MG63 (cell line): ENCODE measurements at places on chromosomes 13 and 19. TPM values are rescaled to one million over a fixed set of nuclear protein-coding genes. Genes with fewer than 3 reads are reported as not detected.
A peak's percentile ranks its signal among the peaks of the same experiment; 100 is the strongest.

GRCh38 chr19:8097681-8098567, 45.4 kb downstream of the CCL25 start:
- DNase-seq, result no peak

DNA sequence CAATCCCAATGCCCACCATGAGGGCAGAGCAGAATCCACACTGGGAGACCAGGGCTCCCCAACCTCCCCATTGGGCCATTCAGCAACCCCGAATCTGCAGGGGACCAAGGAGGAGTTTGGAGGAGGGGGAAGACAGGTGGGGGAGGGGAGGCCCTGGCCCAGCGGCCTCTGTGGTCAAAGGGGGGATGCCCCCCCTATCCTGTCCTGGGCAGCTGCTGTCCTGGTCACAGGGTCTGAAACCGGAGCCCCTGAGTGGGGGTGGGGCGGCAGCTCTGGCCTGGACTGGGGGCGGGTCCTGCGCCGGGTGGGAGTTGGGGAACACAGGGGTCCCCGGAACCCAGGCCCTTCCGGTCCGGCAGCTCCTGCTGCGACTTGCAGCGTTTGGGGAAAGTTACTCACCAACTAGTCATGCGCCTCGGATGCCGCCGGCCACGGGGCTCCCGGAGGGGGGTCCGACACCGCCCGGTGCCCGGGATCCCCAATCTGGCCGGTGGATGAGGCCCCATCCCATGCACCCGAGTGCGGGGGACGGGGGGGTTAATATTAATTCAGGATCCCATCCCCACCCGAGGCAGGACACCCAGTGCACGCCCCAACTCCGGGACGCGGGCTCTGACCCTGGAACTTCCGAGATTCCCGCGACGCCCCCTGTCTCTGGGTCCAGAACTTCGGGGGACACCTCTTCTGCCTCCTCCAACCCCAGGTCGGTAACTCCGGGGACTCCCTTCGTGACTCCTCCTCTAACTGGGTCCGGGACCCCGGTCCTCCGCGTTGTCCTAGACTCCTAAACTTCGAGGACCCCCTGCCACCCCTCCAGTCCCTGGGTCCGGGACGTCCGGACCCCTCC, 872 bp downstream of the HOMER3 start:
- DNase-seq, result peak; percentile 83

DNA sequence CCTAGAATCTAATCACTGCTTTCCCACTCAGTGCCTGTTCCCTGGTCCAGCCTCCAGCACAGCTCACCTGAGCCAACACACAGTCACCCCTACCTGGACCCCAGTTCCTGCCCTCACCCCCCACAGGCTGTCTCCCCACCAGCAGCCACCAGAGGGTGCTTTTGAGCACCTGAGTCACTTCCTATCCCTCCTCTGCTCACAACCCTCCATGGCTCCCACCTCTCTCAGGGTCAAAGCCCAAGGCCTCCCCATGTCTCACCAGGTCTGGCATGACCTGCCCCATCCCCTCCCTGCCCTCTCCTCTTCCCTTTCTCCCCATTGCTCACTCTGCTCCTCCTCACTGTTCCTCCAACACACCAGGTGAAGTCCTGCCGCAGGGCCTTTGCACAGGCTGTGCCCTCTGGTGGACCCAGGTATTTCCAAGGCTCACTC, 7.1 kb upstream of the DPP9 start:
- DNase-seq, result peak; percentile 9

- no peak for DNase-seq
These were observed 3.3 kb downstream of the MLLT1 start for GRCh38 chr19:6276447-6276846.

DNA sequence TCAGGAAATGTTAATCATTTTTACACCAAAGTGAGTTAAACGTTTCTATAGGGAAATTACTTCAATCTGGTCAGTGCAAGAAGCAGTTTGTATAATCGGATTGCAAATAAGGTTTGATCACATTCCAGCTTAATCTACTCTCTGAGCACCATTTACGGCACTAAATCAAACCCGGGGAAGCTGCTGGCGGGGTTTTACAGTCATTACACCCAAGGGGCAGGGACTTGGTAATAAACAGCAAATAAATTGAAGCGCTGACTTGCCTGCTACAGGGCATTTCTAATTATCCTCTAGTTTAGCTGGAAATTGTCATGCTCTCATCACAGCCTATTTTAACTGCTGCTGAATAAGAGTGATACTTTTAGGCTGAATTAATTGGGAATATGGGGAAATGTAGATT, 152.1 kb upstream of the SOX21 start:
- no peak for DNase-seq

DNA sequence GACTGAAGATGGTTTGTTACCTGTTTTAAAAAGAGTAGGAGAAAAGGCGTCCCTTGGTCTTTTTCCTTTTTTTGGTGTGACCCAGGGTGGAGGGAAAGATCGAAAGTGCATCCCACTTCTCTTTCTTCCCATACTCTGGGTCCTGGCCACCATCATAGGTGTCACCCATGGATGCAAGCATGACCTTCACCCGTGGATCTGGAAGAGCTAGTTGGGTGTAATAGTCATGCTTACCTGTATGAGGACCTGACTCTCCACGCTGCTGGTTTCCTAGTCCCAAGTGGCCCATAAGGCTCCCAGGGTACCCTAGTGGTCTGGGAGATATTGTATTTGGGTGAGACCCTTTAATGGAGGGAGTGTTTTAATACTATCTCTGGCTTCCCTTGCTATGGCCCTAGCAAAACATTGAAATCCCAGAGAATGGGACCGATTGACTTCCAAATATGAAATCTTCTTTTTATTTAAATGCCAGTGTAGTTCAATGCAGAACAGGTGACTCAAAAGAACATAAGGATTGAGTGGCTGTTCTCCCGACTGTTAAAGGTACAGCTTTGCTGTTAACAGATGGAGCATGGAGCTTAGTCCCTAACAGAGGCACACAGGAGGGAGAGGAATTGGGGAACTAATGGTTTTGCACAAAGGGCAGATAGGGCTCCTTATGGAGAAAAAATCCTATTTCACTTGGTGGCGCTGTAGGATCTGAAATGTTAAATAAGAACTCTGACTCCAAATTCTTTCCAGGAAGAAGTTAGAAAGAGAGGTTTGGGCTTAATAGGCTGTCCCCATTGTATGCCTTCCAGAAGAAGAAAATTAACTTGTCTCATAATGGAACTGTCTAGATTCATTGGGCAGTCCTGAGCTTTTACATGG, 7.0 kb upstream of the ZNF550 start:
- no peak for DNase-seq

- peak; percentile 46 for DNase-seq
These were observed 11.2 kb upstream of the PRR19 start for GRCh38 chr19:42290523-42291434.

DNA sequence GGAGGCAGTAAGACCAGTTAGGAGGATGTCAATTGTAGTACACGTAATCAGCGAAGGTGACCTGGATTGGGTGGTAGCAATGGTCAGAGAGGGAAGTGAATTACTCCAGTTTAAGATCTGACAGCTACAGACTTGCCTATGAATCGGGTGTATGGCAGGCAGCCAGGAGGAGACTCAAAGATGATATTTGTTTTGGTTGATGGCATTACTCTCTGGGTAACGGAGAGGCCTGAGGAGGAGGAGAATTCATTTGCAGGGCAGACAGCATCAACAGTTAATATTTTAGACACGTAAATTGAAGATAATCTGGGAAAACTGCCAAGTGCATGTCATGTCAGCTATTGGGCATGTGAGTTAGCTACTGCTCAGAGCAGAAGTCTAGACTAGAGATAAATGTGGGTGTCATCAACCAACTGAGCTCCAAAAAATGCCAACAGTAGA, 109.2 kb downstream of the SGCG start:
- peak; percentile 92 for DNase-seq

GRCh38 chr13:31321457-31321856, 121.7 kb downstream of the B3GLCT start:
- no peak for DNase-seq

DNA sequence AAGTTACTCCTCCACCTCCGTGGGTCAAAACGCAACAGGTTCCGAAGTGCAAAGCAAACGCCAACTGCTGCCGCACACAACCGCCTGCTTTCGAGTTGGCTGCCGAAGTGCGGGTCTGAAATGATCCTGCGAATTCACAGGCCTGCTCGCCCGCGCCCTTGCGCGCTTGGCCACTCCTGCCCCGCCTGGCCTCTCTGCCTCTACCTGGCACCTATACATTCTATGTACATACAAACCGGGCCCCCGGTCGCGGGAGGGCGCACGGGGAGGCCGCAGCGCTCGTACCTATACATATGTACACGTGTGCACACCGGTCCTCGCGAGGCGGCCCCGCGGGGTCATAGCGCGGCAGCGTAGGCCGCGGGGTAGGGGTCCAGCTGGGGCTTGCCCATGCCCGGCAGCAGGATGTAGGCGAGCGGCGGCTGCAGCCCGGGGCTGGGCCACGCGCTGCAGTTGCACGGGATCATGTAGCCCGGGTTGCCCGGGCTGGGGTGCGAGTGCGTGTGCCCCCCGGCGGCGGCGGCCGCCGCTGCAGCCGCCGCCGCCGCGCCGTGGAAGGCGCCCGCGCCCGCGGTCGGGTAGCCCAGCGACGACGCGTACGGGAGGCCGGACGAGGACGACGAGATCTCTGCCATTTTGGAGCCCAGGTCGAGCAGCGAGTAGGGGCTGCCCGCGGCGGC, 1.3 kb downstream of the SOX21 start:
- peak; percentile 31 for DNase-seq

- DNase-seq, result no peak
These were observed 24.1 kb upstream of the PEG3 start for GRCh38 chr19:56864443-56865125.

DNA sequence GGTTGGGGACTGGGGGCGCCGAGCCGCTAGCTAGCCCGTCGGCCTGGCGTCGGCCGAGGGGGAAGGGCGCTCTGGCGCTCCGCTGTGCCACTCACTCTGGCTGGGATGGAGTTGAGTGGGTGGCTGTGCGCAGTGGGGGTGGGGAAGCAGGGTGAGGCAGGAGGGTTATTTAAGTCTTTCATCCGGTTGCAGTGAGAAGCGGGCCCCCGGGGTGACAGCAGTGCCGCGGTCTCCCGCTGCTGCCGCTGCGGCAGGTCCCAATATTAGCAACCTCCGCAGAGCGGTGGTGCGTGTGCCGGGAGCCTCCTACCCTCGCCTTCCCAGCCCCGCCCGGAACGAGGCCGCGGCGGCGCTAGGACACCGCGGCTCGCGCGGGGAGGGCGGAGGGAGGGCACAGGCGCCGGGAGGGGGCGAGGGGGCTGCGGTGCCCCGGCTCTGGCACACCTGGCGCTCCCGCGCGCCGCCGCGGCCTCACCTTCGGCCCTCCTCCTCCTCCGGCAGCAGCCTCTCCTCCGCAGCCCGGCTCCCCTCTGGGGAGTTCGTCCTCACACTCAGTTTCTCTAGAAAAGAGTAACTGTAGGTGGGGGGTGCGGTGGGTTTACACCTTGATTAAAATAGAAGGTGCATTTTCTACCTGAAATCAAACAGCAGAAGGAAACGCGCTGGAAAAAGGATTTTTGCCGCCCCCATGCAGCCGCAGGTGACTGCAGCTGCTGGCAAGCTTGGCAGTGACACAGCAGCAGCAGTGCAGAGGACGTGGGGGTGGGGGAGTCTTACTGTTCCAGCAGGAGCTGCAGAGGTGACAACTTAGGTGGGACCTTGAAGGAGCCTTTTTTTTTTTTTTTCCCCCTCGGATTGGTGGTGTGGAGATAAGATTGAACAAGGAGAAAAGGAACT, 4.5 kb downstream of the FGF9 start:
- DNase-seq, result peak; percentile 57

DNA sequence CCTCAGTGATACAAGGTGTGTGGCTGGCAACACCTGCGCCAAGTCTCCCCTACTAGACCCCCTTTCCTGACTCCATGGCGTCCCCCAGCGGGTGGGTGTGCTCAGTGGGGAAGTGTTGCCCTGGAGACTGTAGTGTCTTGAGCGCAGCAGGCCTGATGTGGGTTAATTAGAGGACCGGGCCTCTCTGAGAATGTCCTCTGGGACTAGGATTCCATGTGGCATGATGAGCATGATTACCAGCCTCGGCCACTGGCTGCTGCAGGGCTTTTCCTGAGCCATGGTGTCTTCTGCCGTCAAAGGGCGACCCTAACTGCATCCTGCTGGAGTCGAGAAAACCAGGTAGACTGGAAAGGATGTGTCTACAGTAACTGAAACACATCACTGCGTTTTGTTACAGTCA, 28.1 kb downstream of the MICOS13 start:
- DNase-seq, result no peak

- no peak for DNase-seq
These were observed 25.1 kb downstream of the LNX2 start for GRCh38 chr13:27595055-27595811.

GRCh38 chr13:28475916-28476725, 18.8 kb downstream of the FLT1 start:
- no peak for DNase-seq

DNA sequence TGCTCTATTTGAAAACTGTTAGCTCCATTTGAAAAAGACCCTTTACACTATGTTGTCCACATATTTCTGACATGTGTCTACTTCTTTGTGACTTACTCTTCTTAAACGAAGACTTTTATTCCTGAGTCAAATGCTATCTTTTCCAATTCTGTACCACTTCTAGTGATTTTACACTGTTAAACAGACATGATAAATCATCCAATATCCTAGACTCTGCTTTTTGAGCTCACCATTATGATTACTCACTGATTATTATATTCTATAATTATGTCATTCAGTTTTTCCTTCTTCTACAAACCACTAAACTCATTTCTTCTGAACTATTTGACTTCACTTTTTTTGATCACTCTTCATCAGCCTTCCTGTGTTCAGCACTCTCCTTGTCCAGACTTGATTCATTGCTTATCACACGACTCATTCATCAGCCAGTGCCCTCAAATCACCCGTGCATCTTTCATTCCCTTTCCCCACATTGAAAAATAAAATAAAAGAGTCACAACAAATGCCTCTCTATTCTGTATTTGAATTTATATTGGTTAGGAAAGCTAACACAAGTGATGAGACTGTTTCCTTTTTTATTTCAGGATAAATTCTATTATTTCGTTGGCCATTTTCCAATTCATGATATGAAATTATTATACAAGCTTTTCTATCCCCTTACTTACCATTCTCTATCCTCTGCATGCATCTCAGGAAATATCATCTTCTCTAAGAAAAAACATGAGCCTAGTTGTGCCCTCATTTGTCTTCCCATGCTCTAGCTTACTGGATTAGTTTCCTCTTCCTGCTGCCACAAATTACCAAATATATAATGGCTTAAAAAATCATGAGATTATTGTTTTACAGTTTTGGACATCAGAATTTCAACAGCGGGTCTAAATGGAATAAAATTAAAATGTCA, 1482.1 kb upstream of the MIR17HG start:
- DNase-seq, result no peak

- DNase-seq, result peak; percentile 38
These were observed 108.6 kb upstream of the DOCK9 start for GRCh38 chr13:99086267-99087097.

POGLUT2 gene
- total RNA-seq, result 17.5 and 18.9 TPM in 2 replicates

APC2 gene
- 0.59 and 2.0 TPM in 2 replicates for total RNA-seq

ZNF100 gene
- 0.86 and 0.89 TPM in 2 replicates for total RNA-seq

CGB2 gene
- not detected in 2 replicates for total RNA-seq

CBLC gene
- not detected in 2 replicates for total RNA-seq

GIPR gene
- not detected in 2 replicates for total RNA-seq

CLEC17A gene
- not detected in 2 replicates for total RNA-seq

LRRC25 gene
- not detected in 2 replicates for total RNA-seq

NAXD gene
- total RNA-seq, result 11.7 and 12.3 TPM in 2 replicates
